ENCODE measurements at places on chromosomes 12 and 14.
A peak's percentile ranks its signal among the peaks of the same experiment; 100 is the strongest.

DNA sequence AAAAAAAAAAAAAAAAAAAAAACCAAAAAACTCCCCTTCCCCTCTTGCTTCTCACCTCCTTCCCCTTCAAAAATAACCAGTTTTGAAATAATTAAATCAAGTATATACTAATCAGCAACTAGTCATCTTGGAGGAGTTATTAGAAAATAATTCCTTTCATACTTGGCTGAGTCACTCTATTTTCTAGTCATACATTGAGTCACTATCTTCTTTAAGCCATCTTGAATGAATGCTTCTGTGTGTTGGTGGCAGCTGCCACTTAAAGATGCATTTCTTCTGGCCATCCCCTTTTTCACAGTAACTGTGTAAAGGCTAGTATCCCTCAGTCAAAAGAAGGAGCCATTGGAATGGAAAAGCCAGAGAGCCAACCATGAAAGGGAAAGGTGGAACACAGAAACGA lies 84.2 kb upstream of the TMEM263 start:
- DNase-seq, result no peak

GRCh38 chr12:9880532-9881078 lies 684 bp upstream of the KLRF2 start:
- DNase-seq, result no peak

- no peak for DNase-seq
These were observed 349.1 kb upstream of the USP15 start for GRCh38 chr12:61911113-61911512.

DNA sequence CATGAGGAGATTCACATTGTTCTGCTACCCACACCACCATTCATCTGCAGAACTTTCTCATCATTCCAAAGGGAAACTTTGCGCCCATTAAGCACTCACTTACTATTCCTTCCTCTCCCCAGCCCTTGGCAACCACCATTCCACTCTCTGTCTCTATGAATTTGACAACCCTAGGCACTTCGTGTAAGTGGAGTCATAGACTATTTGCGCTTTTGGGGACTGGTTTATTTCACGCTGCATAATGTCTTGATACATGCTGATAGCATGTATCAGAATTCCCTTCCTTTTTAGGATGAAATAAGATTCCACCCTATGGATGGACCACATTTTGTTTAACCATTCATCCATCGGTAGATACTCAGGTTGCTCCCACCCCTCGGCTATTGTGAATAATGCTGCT lies 4.5 kb upstream of the EML1 start:
- DNase-seq, result no peak

DNA sequence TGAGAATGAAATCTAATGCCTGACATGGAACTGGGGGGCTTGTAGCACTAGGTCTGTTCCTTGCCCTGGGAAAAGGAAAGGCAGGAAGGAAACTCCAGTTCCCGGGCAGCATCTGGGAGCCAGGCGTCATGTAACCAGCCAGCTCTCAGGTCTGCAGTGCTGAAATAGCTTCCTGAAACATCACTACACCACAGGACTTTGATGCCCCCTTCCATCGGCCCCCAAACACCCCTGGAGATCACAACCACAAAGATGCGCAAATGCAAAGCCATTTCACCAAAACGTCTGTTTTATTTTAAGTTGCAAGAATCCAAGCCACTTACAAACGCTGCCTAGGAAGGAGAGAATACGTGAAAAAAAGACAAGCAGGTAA lies 40.9 kb downstream of the KCTD10 start:
- no peak for DNase-seq

DNA sequence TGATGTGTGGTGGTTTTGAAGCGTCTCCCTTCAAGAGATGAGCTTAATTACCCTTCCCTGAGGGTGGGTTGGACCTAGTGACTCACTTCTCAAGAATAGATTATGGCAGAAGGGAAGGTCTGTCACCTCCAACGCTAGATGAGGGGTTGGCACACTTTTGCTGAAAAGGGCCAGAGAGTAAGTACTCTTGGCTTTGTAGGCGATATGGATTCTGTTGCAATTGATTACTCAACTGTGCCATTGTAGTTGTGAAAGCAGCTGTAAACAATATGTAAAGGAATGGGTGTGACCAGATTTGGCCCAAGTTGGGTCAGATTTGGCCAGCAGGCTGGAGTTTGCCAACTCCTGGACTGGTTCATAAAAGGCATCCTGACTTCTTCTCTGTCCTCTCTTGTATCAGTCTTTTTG lies 53.3 kb downstream of the SMIM41 start:
- peak; percentile 51 for DNase-seq

DNA sequence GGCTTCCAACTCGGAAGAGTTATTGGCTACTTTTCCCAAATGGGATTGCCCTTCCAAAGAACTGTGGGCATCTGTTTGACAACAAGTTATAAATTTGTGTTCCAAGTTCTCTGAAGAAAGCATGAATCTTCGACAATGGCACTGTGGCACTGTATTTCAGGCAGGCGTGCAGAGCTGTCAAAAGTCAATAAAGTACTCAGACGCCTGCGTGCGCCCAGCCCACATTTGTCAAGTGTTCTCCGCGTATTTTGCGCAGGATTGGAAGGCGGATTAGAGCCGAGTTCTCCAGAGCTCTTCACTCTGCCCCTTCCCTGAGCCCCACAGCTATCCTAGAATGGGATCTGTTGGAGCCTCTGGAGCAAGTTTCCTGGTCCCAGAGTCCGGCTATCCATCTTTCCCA lies 103.2 kb downstream of the SLC25A47 start:
- no peak for DNase-seq

DNA sequence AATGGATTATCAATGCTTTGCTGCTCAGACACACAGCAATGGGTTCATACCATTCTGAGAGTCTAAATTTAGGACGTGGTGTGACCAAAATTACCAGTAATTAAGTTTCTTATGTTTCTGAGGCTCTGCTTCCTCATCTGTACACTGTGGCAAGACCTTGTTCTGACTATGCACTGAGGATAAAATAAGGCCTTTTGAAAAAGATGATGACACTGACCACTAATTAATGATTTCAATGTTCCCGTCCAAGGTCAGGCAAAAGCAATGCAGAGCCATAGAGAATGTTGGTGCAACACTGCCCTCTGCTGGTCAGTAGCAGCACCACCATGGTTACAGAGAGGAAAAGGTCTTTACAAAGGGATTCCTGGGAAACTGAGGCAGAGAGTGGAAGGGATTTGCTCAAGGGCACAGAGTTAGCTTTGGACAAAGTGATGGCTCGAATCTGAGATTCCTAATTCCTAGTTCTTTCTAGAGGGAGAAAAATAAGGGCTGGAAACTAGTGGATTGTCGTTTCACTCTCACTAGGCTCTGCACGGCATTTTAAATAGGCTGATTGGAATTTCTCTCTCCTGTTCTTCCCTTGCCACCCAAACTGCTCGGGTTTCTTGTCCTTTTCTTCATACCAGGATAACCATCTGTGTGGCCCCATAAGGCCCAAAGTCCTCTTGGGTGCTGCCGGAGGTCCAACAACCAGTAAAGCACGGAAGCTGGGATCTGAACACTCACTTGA lies 22.3 kb upstream of the P2RX7 start:
- DNase-seq, result peak; percentile 78

GRCh38 chr12:9906873-9907272 lies 25.3 kb downstream of the CLEC2A start:
- no peak for DNase-seq

GRCh38 chr12:50633955-50634354 lies 129.2 kb downstream of the DIP2B start:
- no peak for DNase-seq

DNA sequence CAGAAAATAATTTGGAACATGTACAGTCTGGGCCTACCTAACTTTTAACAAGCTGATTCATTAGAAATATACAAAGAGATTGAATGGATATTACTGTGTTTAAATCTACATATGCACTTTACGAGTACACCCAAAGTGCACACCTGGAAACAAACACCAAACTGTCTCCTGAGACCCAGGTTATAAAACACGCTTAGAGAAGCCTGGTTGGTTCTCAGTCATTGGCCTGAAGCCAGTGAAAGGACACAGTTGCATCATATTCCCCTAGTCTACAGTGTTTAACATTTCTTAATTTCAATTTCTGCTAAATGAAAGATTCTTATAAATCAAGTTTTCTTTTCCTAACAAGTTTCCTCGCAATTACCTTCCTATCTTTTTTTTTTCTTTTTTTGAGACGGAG lies 209.5 kb downstream of the FBXL14 start:
- no peak for DNase-seq

- DNase-seq, result no peak
These were observed 135.9 kb downstream of the SLC15A4 start for GRCh38 chr12:128687851-128688250.

DNA sequence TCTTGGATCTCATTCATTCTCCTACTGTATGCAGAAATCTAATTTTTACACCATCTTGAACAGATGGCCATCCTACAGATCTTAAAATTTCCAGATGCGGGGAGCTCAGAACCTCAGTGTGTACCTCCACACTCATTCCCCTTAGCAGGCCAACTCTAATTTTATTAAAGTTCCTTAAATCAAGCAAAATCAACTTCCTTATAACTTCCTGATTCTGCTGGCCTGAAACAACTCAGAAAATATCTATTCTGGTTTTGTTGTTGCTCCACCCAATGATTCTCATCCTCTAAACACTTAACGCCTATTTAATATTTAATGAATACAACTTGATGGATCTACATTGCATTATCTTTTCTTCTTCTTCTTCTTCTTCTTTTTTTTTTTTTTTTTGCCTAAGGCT lies 3.1 kb downstream of the EMP1 start:
- DNase-seq, result no peak
